Activated CD4-positive, alpha-beta T cell treated with anti-CD3 and anti-CD28 coated beads, Interleukin-2, Interleukin-4, amounts not matched to agents 100 ng/mL and 50 ng/mL, durations not matched to agents 16 hours and 8 hours (primary cell): ENCODE measurements at places on chromosomes 7 and 10.

DNA sequence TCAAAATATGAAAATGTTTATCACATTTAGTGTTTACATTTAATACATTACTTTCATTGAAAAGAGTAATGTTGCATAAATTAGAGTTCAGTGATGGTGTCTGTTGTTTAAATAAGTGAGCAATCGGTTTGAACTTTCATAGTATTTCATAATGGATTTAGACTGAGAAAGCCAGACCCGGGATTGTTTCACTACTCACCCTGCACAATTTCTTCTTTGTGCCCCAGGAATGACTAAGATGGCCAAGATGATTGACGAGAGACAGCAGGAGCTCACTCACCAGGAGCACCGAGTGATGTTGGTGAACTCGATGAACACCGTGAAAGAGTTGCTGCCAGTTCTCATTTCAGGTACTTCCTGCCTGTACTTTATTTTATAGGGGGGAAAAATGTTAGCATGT lies 74.6 kb downstream of the VCL start:
- DNase-seq: no peak

- no peak for DNase-seq
Observed at GRCh38 chr10:132484922-132485321, 52.7 kb upstream of the INPP5A start.

DNA sequence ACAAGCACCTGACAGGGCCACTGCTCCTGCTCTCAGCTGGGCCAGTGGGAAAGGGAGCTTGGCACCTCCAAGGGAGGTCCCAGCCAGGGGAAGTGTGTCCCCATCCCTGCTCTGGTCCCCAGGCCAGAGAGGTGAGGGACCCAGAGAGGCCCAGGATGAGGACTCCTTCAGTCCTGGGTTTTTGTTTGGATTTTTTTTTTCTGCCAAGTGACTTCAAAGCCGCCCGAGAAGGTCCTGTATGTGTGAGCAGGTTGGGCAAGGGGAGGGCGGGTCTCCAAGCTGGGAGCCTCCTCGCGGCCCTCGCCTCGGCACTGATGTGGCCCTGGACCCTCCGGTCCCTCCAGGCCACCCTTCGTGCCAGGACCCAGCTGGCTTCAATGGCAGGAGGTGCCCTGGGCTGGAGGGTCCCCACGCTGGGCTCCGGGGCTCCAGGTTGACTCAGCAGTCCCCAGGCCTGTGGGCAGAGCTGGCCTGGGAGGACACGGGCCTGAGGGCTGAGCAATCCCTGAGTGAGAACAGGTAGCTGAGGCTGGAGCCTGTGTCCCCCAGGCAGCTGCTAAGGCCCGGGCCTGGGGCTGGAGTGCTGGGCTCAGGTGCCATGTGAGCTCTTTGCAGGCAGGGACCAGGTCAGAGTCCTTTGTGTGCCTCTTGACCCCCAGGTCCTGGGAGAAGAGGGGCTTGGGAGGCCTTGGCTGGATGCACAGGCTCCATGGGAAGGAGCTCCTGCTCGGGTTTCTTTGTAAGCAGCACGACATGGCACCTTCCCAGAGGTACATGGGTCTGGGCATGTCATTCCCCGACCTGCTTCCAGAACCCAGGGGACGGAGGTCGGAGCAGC lies 140.6 kb downstream of the FAM53B start:
- DNase-seq: no peak

- no peak for DNase-seq
Observed at GRCh38 chr7:27194686-27195379, 5.1 kb downstream of the HOXA13 start.

- no peak for DNase-seq
Observed at GRCh38 chr7:129067943-129068548, 13.1 kb upstream of the TNPO3 start.

GRCh38 chr7:72101444-72101843 lies 310.7 kb downstream of the CALN1 start:
- no peak for DNase-seq

DNA sequence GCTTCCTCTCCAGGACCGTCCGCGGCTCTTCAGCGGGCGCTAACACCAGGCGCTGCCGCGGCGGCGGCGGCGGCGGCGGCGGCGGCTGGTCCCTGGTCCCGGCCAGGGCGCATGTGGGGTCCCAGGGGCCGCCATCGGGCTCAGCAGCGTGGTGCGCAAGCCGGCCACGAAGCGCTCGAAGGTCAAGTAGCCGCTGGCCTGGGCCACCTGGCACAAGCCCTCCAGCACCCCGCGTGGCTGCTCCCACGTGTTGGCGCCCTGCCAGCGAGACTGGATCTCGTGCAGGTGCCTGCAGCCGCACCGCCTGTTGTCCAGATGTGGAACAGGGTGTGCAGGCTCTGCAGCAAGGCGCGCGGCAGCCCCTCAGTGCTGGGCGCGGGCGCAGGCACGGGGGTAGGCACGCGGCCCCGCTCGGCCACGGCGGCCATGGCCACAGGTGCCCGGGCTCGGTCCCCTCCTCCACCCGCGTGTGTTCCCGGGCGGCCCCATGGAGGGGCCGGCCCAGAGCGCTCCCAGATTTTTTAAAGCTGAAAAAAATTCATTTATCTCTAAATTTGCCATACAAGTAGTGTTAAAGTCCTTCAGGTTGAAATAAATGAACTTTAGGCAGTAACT lies 884.2 kb upstream of the ZNF722 start:
- DNase-seq: no peak

GRCh38 chr10:11612021-11613001 lies 861 bp upstream of the USP6NL start:
- DNase-seq: no peak
